LHCN-M2 (cell line): ENCODE measurements at places on chromosomes 12 and 14.

- no peak for DNase-seq
Measured at GRCh38 chr12:9634969-9635754, 27.4 kb upstream of the KLRB1 start.

DNA sequence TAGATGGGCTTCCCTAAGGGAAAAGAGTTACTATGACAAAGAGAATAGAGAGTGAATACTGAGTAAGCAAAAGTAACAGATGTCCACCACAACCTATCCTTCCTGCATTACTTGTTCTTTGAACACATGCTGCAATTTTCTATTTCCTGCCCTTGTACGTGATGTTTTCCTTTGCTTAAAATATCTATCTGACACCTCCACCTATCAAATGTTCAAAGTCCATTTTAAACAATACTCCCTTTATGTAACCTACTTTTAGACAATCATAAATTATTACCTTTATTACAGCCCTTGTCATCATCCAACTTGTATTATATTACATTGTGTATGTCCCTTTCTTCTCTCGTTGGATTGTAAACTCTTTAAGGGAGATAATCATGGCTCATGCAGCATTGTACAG lies 147.2 kb upstream of the DYRK2 start:
- DNase-seq: no peak

- DNase-seq: no peak
Measured at GRCh38 chr14:95322651-95323050, 2.9 kb upstream of the CLMN start.

GRCh38 chr12:81809829-81810595 lies 50.9 kb upstream of the PPFIA2 start:
- no peak for DNase-seq

- no peak for DNase-seq
Measured at GRCh38 chr14:25252793-25253192, 202.8 kb upstream of the STXBP6 start.
